Activated T-cell treated with anti-CD3 and anti-CD28 coated beads, Interleukin-2, amount 50 U/mL, for 72 hours (primary cell): ENCODE measurements at places on chromosomes 5 and 9. TPM values are rescaled to one million over a fixed set of nuclear protein-coding genes. Genes with fewer than 3 reads are reported as not detected.

DNA sequence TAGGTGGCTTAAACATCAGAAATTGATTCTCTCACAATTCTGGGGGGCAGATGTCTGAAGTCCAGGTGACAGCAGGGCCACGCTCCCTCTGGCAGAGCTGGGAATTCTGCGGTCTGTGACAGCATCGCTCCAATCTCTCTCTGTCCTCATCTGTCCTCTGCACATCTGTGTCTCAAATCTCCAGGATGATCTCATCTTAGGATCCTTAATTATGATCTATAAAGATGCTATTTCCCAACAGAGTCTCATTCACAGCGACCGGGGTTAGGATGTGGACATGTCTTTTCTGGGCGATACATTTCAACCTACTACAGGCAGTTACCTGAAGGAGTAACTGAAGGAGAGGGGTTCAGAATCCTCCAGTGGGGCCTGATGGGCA lies 31.4 kb downstream of the ANKRD33B start:
- peaks cover 5% of the 10 kb centered on the region for H3K36me3 ChIP-seq
- no peak overlapping the region for H3K27ac ChIP-seq
- DNase-seq = no peak
- peaks cover 56% of the 10 kb centered on the region for H3K4me1 ChIP-seq
- peaks cover 32% of the 10 kb centered on the region for H3K27me3 ChIP-seq

Gene LECT2
- not detected for total RNA-seq

DNA sequence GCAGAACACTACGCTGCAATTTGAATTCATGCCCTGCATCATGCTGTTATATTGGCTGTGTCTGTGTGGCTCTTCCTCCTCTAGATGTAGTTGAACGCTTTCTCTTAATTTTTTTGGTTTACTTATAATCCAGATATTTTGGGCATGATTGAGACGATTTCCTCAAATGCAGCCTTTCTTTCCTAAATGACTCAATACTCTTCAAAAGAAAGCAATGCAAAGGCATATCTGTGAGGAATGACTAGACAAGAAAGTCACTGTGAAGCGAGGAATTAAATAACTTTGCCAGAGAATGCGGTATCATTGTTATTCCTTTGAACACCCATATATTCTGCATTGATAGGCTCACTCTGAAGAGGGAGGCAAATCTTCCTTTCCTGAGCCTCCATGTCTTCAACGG lies 152.8 kb downstream of the YIPF5 start:
- H3K27me3 ChIP-seq = no peaks in the 10 kb centered on the region
- H3K4me1 ChIP-seq = no peaks in the 10 kb centered on the region
- peaks cover 7% of the 10 kb centered on the region for H3K36me3 ChIP-seq
- DNase-seq = no peak
- H3K27ac ChIP-seq = no peak overlapping the region

Gene SLC36A2
- total RNA-seq = not detected

- H3K27ac ChIP-seq = no peak overlapping the region
- H3K36me3 ChIP-seq = peaks cover 1% of the 10 kb centered on the region
- no peaks in the 10 kb centered on the region for H3K27me3 ChIP-seq
- no peak for DNase-seq
These were observed 10.5 kb upstream of the AHRR start for GRCh38 chr5:310941-311434.

- no peaks in the 10 kb centered on the region for H3K36me3 ChIP-seq
These were observed 74.7 kb downstream of the FOXB2 start for GRCh38 chr9:77094150-77094549.

GRCh38 chr9:116736399-116737151 lies 49.5 kb downstream of the TRIM32 start:
- H3K4me1 ChIP-seq = no peaks in the 10 kb centered on the region
- H3K4me3 ChIP-seq = no peak overlapping the region
- peaks cover 28% of the 10 kb centered on the region for H3K27me3 ChIP-seq
- no peaks in the 10 kb centered on the region for H3K36me3 ChIP-seq

Gene PCDHB13
- total RNA-seq = not detected

Gene NUP214
- 78.5 TPM for total RNA-seq

- peaks cover 11% of the 10 kb centered on the region for H3K27me3 ChIP-seq
- no peaks in the 10 kb centered on the region for H3K4me1 ChIP-seq
- H3K4me3 ChIP-seq = no peak overlapping the region
- no peak overlapping the region for H3K27ac ChIP-seq
- no peak for DNase-seq
- no peaks in the 10 kb centered on the region for H3K36me3 ChIP-seq
These were observed 106.0 kb upstream of the MTAP start for GRCh38 chr9:21696411-21696871.

DNA sequence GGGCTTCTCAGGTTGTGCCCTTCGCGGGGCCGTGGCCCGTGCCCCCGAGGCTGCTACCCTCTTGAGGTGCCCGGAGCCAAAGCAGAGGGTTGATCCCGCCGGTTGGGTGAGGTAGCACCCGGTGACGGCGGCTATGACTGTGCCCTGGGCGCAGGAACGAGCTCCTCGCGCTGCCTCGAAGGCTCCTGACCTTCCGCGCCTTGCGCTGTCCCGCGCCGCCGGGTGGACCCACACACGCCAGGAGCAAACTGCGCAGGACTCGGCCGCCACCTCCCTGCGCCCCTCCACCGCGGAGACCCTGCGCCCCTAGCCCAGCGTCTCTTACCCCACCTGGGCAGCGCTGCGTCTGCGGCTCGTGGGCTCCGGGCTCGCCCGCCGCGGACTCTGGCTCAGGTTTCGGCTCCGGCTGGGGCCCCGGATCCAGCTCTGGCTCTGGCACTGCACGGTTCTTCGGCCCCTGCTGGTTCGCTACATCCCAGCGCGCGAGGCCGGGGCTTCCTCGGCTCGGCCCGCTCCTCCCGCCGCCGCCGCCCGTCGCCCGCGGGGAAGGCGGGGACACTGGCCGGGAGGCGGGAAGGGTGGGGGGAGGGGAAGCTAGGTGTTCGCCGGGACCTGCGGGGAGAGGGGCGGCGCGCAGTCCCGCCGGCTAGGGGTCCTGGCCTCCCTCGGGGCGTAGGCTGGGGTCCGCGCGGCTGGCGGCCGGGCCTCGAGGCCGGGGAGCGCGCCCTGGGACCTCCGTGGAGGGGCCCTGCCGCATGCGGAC lies 5.4 kb upstream of the PITX1 start:
- H3K4me3 ChIP-seq = no peak overlapping the region
- no peak overlapping the region for H3K27ac ChIP-seq
- H3K4me1 ChIP-seq = peaks cover 7% of the 10 kb centered on the region
- H3K27me3 ChIP-seq = peaks cover 89% of the 10 kb centered on the region

Gene C5orf52
- not detected for total RNA-seq

GRCh38 chr5:66273121-66273520 lies 129.0 kb downstream of the SREK1 start:
- no peak overlapping the region for H3K27ac ChIP-seq
- no peak for DNase-seq
- no peaks in the 10 kb centered on the region for H3K36me3 ChIP-seq
- no peaks in the 10 kb centered on the region for H3K4me1 ChIP-seq

- no peaks in the 10 kb centered on the region for H3K27me3 ChIP-seq
- peaks cover 2% of the 10 kb centered on the region for H3K36me3 ChIP-seq
- H3K4me1 ChIP-seq = no peaks in the 10 kb centered on the region
- no peak overlapping the region for H3K4me3 ChIP-seq
These were observed 233.4 kb upstream of the RGMB start for GRCh38 chr5:98540056-98540455.

DNA sequence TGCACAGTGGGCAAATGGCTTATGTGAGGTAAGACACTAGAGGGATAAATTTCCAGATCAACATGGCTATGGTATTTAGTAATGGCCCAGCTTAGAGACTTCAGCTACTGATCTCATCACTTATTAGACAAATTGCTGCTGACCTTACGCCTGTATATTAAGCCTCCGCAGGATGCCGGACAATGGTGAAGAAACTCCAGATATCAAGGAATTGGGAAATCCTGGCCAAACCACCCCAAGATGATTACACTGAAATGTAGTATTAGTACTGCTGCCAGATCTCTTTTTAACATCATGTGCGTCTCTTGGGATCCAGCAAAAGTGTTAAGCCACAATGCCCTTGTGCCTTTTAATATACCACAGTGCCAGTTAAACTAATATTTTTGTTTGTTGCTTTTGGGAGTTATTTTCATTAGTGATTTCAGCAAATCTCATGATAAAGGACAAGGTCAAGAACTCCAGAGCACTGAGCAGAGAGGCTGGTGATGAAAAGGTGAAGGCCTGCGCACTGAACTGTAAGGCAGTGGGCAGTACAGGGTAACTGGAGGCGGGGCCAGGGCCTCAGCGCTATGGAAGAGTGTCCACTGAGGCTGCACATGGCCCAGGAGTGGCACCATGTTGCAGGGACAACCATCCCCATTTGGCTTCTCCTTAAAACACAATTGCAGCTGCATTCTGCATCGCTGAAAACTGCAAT lies 32.5 kb downstream of the TSTD2 start:
- H3K4me1 ChIP-seq = peaks cover 11% of the 10 kb centered on the region
- peaks cover 7% of the 10 kb centered on the region for H3K36me3 ChIP-seq
- DNase-seq = no peak
- H3K4me3 ChIP-seq = no peak overlapping the region
- no peak overlapping the region for H3K27ac ChIP-seq
- no peaks in the 10 kb centered on the region for H3K27me3 ChIP-seq

Gene CTSV
- 1.3 TPM for total RNA-seq

Gene C1QTNF2
- total RNA-seq = not detected

- peaks cover 34% of the 10 kb centered on the region for H3K4me1 ChIP-seq
- DNase-seq = no peak
- peaks cover 2% of the 10 kb centered on the region for H3K36me3 ChIP-seq
These were observed 955 bp upstream of the GALNT12 start for GRCh38 chr9:98806394-98807035.

DNA sequence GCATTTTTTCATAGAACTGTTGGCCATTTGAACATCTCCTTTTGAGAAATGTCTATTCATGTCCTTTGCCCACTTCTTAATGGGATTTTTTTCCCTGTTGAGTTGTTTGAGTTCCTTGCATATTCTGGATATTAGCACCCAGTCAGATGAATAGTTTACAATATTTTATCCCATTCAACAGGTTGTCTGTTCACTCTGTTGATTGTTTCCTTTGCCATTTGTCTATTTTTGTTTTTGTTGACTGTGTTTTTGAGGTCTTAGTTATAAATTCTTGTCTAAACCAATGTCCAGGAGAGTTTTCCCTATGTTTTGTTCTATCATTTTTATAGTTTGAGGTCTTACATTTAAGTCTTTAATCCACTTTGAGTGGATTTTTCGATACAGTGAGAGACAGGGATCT lies 139.0 kb upstream of the TNPO1 start:
- H3K4me1 ChIP-seq = no peaks in the 10 kb centered on the region
- no peak overlapping the region for H3K27ac ChIP-seq
- DNase-seq = no peak
- no peak overlapping the region for H3K4me3 ChIP-seq

DNA sequence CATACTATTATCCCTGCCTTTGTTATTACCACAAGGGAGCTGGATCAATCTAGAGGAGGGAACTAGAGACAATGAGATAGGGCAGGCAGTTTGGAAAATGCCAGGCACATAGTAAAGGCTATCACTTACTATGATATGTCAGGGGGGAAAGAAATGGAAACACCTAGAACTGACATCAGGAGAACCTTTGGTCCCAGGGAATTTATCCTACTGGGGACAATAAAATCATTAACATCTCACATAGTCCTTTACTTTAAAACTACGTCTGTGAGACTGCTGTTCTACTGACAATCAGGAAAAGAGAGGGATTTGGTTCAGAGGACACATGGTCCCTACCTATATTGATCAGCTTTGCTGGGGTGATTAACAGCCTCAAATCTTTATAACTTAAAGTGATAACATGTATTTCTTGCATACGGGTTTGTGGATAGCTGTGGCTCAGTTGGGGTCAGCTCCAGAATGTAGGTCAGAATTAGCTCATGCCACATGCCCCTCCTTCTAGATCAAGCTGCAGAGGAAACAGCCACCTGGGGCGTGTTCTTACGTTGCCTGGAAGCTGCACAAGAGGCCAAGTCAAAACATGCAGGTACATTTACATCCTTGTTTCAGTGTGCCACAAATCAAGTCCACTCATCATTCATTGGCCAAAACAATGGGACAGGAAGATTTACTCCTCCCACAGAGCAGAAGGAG lies 43.9 kb upstream of the ALDOB start:
- no peaks in the 10 kb centered on the region for H3K36me3 ChIP-seq
- peaks cover 59% of the 10 kb centered on the region for H3K27me3 ChIP-seq
- DNase-seq = no peak
- H3K4me1 ChIP-seq = no peaks in the 10 kb centered on the region
- no peak overlapping the region for H3K27ac ChIP-seq

DNA sequence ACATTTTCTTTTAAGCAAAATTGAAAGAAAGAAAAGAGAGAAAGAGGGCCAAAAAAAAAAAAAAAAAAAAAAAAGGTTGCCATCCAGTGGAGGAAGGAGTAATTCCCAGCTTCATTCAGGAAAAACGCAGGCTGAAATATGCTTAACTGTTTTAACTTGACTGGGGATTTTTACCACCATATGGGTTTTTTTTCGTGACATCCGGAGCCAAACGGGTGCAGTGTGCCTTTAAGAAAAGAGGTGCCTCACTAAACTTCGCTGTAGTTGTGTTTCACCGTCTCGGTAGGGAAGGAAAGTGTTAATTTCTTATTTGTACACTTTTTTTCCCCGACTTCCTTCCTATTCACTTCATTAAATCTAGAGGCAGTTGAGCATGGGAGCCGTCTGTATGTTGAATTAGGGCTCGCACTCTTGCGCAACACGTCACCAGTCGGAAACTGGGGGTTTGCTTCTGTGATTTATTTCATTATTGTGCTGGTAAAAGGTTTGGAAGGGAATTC lies 143.0 kb downstream of the SMARCA2 start:
- DNase-seq = peak; percentile 35
- H3K36me3 ChIP-seq = no peaks in the 10 kb centered on the region
- no peaks in the 10 kb centered on the region for H3K27me3 ChIP-seq
- peak overlapping the region; percentile 94 for H3K27ac ChIP-seq
- peaks cover 53% of the 10 kb centered on the region for H3K4me1 ChIP-seq

Gene POU5F2
- 0.89 TPM for total RNA-seq

Gene INSYN2B
- total RNA-seq = not detected

DNA sequence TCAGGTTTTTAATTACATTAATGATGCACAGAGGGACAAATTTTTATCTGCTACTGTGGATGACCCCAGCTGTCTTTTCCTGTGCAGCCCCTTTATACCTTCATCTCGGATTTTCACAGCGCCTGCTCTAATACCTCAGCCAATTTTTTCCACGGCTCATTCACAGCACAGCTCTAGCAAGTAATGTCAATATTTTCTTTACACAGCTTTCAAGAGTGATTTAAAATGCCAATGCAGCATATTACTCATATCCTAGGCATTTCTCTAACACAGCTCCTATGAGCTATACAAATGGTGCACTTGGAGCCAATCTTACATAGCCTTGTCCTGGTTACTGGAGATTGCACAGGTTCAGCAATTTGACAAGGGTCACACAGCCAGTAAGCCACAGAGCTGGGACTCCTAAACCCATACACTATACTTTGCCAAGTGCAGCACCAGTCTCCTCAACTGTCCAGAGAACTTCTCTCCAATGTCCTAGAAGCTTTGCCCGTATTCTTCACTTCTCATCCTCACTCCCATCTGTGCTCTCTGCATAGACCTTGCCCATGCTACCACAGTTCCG lies 661.8 kb downstream of the DTWD2 start:
- no peak overlapping the region for H3K4me3 ChIP-seq
- H3K27me3 ChIP-seq = no peaks in the 10 kb centered on the region
- no peak for DNase-seq
- no peaks in the 10 kb centered on the region for H3K4me1 ChIP-seq
- no peak overlapping the region for H3K27ac ChIP-seq

- H3K4me1 ChIP-seq = no peaks in the 10 kb centered on the region
- DNase-seq = no peak
- H3K36me3 ChIP-seq = no peaks in the 10 kb centered on the region
- peaks cover 81% of the 10 kb centered on the region for H3K27me3 ChIP-seq
These were observed 49.2 kb downstream of the EBF1 start for GRCh38 chr5:159050316-159051143.

Gene HBEGF
- 9.6 TPM for total RNA-seq
